Breast epithelium (tissue), 4 donors: ENCODE measurements at places on chromosomes 6 and 20. TPM values are rescaled to one million over a fixed set of nuclear protein-coding genes. Genes with fewer than 3 reads are reported as not detected.

- H3K36me3 ChIP-seq, result no peaks in the 10 kb centered on the region
- H3K4me3 ChIP-seq, result no peak overlapping the region
- no peak for DNase-seq
- no peaks in the 10 kb centered on the region for H3K4me1 ChIP-seq
- H3K27ac ChIP-seq, result no peak overlapping the region
These were observed 294.9 kb upstream of the MARCKS start for GRCh38 chr6:113562248-113562647.

- DNase-seq, result no peak
- no peak overlapping the region for H3K4me3 ChIP-seq
- no peak overlapping the region for H3K27ac ChIP-seq
- no peaks in the 10 kb centered on the region for H3K36me3 ChIP-seq
These were observed 79.8 kb downstream of the PRDM1 start for GRCh38 chr6:106165885-106166485.

DNA sequence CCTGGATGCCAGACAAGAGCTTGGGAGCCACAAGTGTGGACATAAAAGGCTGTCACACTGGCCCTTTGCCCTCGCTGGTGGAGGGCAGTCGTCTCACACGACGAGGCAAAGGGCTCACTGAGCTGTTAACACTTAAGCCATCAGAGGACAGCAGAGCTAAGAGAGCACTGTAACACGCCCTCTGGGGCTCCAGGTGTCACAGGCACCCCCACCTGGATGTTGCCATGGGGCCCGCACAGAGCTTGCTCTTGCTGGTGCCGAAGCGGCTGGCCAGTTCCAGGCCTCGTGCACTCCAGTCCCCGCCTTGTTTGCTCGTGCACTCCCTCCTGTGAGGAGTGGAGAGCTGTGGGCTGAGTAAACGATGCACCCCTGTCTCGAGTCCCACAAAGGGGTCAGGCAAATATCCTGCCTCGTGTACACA lies 37.4 kb downstream of the SLC35D3 start:
- H3K4me3 ChIP-seq, result no peak overlapping the region
- no peaks in the 10 kb centered on the region for H3K36me3 ChIP-seq
- H3K4me1 ChIP-seq, result no peaks in the 10 kb centered on the region
- H3K27ac ChIP-seq, result no peak overlapping the region

- no peaks in the 10 kb centered on the region for H3K4me1 ChIP-seq
- no peak overlapping the region for H3K27ac ChIP-seq
- peaks cover 2% of the 10 kb centered on the region for H3K27me3 ChIP-seq
- no peak overlapping the region for H3K4me3 ChIP-seq
- no peaks in the 10 kb centered on the region for H3K36me3 ChIP-seq
- DNase-seq, result no peak
These were observed 45.9 kb upstream of the ZNFX1 start for GRCh38 chr20:49323622-49324238.

DNA sequence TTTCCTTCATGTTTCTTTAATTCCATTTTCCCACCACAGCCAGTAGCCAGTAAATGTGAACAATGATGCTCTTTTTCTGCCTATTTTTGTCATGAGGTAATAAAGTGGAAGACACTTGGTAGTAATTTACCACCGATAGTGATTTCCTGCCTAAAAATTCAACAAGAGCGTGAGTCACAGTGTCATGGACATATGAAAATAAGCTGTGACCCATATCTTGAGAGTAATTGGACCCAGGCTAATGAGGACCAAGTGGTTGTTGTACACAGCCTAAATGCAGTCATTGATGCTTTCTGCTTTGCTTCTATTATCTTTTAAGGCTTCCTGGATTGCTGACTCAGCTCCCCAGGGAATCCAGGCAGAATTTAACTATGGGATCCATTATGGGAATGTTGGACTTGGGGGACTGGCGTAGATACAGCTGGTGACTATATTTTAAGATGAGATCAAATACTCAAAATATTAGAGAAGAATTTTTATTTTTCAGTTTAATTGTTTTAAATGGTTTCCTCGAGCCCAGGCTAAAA lies 265.9 kb upstream of the FERMT1 start:
- H3K36me3 ChIP-seq, result no peaks in the 10 kb centered on the region
- no peaks in the 10 kb centered on the region for H3K27me3 ChIP-seq
- no peak overlapping the region for H3K4me3 ChIP-seq
- no peaks in the 10 kb centered on the region for H3K4me1 ChIP-seq
- H3K27ac ChIP-seq, result no peak overlapping the region

GRCh38 chr6:77371748-77372147 lies 91.5 kb downstream of the HTR1B start:
- no peak overlapping the region for H3K27ac ChIP-seq
- no peak overlapping the region for H3K4me3 ChIP-seq
- no peaks in the 10 kb centered on the region for H3K27me3 ChIP-seq
- no peak for DNase-seq

Gene RHAG
- total RNA-seq, result not detected

GRCh38 chr20:8536262-8536618 lies 404.2 kb downstream of the PLCB1 start:
- H3K27ac ChIP-seq, result no peak overlapping the region
- no peaks in the 10 kb centered on the region for H3K36me3 ChIP-seq
- no peaks in the 10 kb centered on the region for H3K27me3 ChIP-seq

DNA sequence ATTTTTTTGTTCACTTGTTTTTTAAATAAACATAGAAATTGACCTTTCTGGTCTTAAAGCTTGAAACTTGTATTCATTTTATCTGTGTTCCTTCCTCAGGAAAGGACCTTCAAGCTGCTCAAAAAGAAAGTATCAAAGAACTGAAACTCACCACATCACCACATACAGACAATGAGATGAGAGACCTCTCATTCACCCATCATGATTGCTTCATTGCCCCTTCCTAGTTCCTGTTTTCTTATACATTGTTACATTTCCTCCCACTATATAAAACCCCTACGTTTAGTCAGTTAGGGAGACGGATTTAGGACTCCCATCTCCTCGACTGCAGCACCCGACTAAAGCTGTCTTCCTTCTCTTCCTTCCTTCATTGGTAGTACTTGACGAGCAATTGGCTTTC lies 180.5 kb upstream of the OPRM1 start:
- H3K36me3 ChIP-seq, result no peaks in the 10 kb centered on the region
- no peak for DNase-seq
- no peaks in the 10 kb centered on the region for H3K4me1 ChIP-seq
- H3K27ac ChIP-seq, result no peak overlapping the region
- no peaks in the 10 kb centered on the region for H3K27me3 ChIP-seq

Gene CD109
- 10.2 TPM for total RNA-seq

Gene PSORS1C1
- 0.48 TPM for total RNA-seq

- peaks cover 25% of the 10 kb centered on the region for H3K4me1 ChIP-seq
- H3K27me3 ChIP-seq, result peaks cover 37% of the 10 kb centered on the region
- H3K27ac ChIP-seq, result no peak overlapping the region
- H3K4me3 ChIP-seq, result no peak overlapping the region
- H3K36me3 ChIP-seq, result no peaks in the 10 kb centered on the region
These were observed 1.4 kb downstream of the TUBB2B start for GRCh38 chr6:3226042-3226441.

Gene BPIFB4
- total RNA-seq, result not detected

- H3K27ac ChIP-seq, result no peak overlapping the region
- no peaks in the 10 kb centered on the region for H3K36me3 ChIP-seq
- H3K27me3 ChIP-seq, result no peaks in the 10 kb centered on the region
- H3K4me3 ChIP-seq, result no peak overlapping the region
- H3K4me1 ChIP-seq, result no peaks in the 10 kb centered on the region
- no peak for DNase-seq
These were observed 230.3 kb upstream of the CDYL start for GRCh38 chr6:4545893-4546292.

Gene RIMS1
- 1.3 TPM for total RNA-seq

- H3K36me3 ChIP-seq, result no peaks in the 10 kb centered on the region
- no peak overlapping the region for H3K4me3 ChIP-seq
- H3K27ac ChIP-seq, result no peak overlapping the region
- no peak for DNase-seq
These were observed 28.6 kb upstream of the SLC52A3 start for GRCh38 chr20:796921-797320.

Gene AAR2
- 36.5 TPM for total RNA-seq

DNA sequence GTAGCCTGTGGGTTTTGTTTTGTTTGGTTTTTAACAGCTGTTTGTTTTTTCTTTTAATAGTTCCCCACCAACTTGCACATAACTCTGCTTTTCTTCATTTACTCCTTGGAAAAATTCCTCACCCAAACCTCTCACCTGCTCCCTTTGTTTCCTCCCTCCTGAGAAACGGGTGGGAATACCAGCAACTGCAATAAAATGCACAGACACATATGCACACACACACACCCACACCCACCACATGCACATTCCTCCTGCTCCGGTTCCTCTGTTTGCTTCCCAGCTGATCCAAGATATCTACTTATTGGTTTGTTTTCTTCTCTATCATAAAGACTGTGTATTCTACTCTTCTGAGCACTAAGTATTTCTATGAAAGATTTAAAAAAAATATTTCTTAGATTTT lies 161.1 kb upstream of the EPHA7 start:
- H3K36me3 ChIP-seq, result no peaks in the 10 kb centered on the region
- no peaks in the 10 kb centered on the region for H3K4me1 ChIP-seq
- H3K4me3 ChIP-seq, result no peak overlapping the region
- H3K27ac ChIP-seq, result no peak overlapping the region
- DNase-seq, result no peak
- H3K27me3 ChIP-seq, result no peaks in the 10 kb centered on the region

Gene LHFPL5
- total RNA-seq, result not detected

DNA sequence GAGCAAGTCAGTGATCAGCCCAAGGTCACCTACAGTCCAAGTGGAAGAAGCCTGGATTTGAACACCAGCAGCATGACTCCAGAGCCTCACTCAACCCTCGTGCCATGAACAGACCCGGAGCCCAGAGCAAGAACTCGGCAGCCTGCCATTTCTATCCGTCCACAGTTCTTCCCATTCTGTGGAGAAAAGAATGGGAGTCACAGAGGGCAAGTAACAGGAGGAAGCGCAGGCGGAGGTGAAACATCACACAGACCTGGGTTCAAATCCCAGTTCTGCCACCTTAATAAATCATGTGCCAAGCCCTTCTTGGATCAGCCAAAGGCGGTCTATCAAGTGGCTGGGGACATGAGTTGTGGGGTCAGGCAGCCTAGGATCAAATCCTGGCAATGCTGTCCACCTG lies 4.3 kb downstream of the PREX1 start:
- H3K36me3 ChIP-seq, result no peaks in the 10 kb centered on the region
- no peak for DNase-seq
- H3K4me3 ChIP-seq, result peak overlapping the region; percentile 0
- H3K27ac ChIP-seq, result peak overlapping the region; percentile 67
- H3K27me3 ChIP-seq, result no peaks in the 10 kb centered on the region

- no peaks in the 10 kb centered on the region for H3K4me1 ChIP-seq
- no peak overlapping the region for H3K4me3 ChIP-seq
- DNase-seq, result no peak
- H3K27ac ChIP-seq, result no peak overlapping the region
These were observed 65.4 kb upstream of the MAFB start for GRCh38 chr20:40754339-40754943.

- no peaks in the 10 kb centered on the region for H3K27me3 ChIP-seq
- H3K4me3 ChIP-seq, result no peak overlapping the region
- DNase-seq, result no peak
- H3K4me1 ChIP-seq, result no peaks in the 10 kb centered on the region
- no peaks in the 10 kb centered on the region for H3K36me3 ChIP-seq
These were observed 146.0 kb upstream of the RAB32 start for GRCh38 chr6:146397638-146398037.

DNA sequence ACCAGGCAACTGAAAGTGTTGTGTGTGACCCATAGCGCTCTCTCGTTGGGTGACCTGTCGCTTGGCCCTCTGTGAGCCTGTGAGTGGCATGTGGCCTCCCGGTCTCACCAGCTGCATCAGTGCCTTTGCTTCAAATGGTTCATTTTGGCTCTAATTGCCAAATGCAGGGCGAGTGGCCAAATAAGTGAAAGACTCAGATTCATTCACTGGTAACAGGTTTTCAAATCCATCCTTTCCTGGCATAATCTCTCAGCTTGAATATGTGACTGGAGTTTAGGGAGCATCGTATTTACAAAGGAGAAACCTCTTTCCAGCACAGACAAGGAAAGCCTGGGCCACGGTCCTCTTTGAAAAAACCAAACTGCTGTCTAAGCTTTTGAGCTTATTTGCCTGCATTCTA lies 321.6 kb upstream of the QKI start:
- H3K4me1 ChIP-seq, result no peaks in the 10 kb centered on the region
- DNase-seq, result no peak
- H3K36me3 ChIP-seq, result no peaks in the 10 kb centered on the region

GRCh38 chr6:111994791-111995190 lies 59.1 kb upstream of the CCN6 start:
- H3K4me3 ChIP-seq, result no peak overlapping the region
- H3K4me1 ChIP-seq, result no peaks in the 10 kb centered on the region
- H3K36me3 ChIP-seq, result no peaks in the 10 kb centered on the region
- no peak overlapping the region for H3K27ac ChIP-seq
- no peaks in the 10 kb centered on the region for H3K27me3 ChIP-seq
- no peak for DNase-seq

GRCh38 chr20:20390393-20390792 lies 22.5 kb downstream of the INSM1 start:
- no peaks in the 10 kb centered on the region for H3K4me1 ChIP-seq
- no peak overlapping the region for H3K27ac ChIP-seq
- no peaks in the 10 kb centered on the region for H3K36me3 ChIP-seq
- H3K4me3 ChIP-seq, result no peak overlapping the region
- DNase-seq, result no peak
- H3K27me3 ChIP-seq, result no peaks in the 10 kb centered on the region

Gene SYNDIG1
- 0.48 TPM for total RNA-seq

DNA sequence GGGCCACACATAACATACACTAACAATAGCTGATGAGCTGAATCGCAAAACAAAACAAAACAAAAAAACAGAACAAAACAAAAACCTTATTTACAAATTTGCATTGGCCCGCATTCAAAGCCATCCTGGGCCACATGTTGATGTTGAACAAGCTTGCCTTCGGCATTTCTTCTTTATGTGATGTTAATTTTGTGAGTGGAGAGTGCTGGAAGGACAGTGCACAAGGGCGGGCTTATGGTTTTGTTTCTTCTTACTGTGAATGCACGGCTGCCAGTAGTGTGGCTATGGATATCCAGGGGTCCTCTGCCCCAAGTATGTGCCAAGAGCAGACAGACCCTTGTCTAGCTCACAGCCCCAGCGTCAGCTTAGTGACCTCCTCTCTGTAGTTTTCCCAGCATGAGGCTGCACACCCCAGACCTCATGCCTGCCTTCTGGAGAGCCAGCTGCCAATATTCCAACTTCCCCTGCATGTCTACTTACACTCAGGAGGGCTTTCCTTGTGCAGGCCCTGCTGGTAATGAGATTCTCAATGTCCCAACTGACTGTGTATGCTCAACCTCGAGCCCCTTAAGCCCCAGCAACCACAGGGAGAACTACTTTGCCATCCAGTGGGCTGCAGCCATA lies 24.9 kb downstream of the ZNF292 start:
- no peak for DNase-seq
- H3K27ac ChIP-seq, result no peak overlapping the region
- no peak overlapping the region for H3K4me3 ChIP-seq
- no peaks in the 10 kb centered on the region for H3K27me3 ChIP-seq
- no peaks in the 10 kb centered on the region for H3K36me3 ChIP-seq
- H3K4me1 ChIP-seq, result no peaks in the 10 kb centered on the region
